Colonic mucosa (tissue), 4 donors: ENCODE measurements at places on chromosomes 5 and 9. TPM values are rescaled to one million over a fixed set of nuclear protein-coding genes. Genes with fewer than 3 reads are reported as not detected.

The OGN gene
- total RNA-seq: 3.2 TPM

The STKLD1 gene
- total RNA-seq: 0.45 TPM

The HSPA4 gene
- total RNA-seq: 91.2 TPM

The LEAP2 gene
- 7.7 TPM for total RNA-seq

The ANKRD20A1 gene
- 4.7 TPM for total RNA-seq

The PRUNE2 gene
- total RNA-seq: 90.0 TPM

The F2RL1 gene
- 139 TPM for total RNA-seq

The CEL gene
- total RNA-seq: 16.6 TPM

The SLCO6A1 gene
- total RNA-seq: not detected

The IL9 gene
- not detected for total RNA-seq

The TMC1 gene
- 0.29 TPM for total RNA-seq

The DAB2IP gene
- 126 TPM for total RNA-seq

The BTNL9 gene
- total RNA-seq: 2.8 TPM
